ENCODE measurements at places on chromosomes 3 and 15.
A peak's percentile ranks its signal among the peaks of the same experiment; 100 is the strongest.

DNA sequence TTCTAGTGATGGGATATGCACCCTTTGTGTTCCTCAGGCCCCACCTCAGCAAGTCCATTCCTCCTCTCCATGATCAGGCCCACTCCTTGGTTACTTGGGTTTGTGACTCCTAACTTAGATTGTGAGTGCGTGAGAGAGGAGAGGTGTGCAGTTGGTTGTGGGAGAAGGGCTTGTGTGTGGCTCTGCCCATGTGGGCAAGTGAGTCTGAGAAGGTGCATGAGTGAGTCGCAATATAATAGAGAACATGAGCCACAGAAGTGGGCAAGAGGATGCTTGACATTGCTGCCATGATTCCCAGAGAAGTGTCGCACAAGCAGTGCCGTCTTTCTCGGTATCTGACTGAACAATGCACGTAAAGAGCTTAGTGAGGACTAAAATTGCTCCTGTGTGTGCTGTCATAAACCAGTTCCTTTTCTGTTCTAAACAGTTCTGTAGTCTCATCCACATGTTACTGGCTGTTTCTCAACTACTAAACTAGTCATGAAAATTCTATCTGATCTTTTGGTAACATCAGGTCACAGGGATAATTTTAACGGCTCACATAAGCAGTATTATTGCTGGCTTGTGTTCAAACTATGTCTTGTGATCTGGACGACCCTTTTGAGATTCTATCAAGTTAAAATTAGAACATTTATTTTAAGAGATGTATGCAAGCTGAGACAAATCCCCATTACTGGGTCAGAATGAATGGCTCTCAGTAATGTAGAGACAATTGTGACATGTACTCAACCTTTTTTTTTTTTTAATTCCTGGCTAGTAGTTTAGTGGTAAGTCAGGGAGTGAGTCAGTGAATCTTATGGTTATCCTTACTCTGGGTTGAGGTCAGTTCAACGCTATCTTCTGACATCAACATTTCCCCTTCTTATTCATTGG, 25.6 kb downstream of the GYG1 start:
- DNase-seq = peak; percentile 3

GRCh38 chr3:57256844-57257243, 29.3 kb downstream of the APPL1 start:
- DNase-seq = no peak

DNA sequence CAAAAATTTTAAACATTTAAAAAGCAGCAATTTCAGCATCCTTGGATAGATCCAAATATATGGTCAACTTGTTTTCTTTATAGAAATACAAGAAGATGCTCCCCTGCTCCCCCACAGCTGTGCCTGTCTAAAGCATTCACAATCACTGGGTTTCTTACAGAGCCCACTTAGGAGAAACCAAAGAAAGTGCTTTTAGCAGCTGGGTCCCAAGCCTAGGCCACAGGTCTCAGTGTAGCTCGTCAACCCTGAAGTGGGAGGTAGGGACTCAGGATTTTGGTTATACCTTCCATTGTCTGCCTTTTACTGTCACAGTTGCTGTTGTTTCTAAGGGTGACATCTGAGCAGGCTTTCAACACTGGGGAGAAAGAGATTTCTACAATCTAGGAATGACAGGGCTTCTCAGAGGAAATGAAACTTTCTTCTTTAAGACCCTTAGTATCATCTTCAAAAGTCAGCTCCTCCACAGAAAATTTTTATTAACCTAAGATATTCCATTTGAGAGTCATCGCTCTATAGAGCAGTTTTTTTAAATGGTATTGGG, 199.3 kb upstream of the CMC1 start:
- DNase-seq = no peak

DNA sequence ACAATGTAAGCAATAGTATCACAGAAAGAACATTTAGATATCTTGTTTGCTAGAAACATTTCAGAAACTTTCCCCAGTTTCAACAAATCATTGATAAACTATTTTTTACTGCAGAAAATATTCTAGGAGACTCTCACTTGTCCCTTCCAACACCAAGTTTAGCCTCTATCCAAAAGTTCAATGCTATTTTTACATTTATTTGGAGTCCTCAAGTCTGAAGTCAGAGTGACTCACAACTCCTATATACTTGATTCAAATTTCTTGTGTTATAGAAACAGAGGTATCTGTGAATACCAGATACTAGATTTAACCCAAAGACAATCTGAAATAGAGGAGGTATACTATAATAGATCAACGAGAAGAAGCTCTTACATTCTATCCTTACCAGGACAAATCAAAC, 49.6 kb downstream of the RFX7 start:
- no peak for DNase-seq

DNA sequence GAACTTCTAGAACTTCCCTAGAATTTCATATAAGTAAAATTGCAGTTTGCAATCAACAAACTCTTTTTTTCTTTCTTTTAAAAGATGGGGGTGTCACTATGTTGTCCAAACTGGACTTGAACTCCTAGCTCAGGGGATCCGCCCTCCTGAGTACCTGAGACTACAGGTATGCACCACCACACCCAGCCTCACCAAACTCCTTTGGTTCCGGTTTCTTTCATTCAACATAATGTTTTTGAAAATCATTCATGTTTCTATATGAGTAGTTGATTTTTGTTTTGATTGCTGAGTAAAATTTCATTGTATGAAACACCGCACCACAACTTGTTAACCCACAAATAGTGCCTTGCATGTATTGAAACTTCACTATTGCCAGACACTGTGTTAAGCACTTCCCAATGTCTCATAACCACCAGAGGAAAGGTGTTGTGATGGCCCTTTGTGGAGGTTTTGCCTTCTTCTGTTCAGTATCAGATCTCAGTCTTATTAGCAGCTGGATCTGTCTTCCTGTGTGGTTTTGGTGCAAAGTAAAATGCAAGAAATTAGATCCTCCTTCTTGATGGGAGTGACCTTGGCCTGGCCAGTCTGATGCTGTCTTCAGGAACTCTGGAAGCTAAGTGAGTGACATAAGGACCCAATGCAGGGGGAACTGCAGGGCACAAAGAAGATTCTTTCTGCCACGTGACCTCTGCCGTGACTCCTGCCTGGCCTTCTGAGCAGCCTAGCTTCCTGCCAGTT, 78.8 kb upstream of the UBE2E1 start:
- peak; percentile 33 for DNase-seq

DNA sequence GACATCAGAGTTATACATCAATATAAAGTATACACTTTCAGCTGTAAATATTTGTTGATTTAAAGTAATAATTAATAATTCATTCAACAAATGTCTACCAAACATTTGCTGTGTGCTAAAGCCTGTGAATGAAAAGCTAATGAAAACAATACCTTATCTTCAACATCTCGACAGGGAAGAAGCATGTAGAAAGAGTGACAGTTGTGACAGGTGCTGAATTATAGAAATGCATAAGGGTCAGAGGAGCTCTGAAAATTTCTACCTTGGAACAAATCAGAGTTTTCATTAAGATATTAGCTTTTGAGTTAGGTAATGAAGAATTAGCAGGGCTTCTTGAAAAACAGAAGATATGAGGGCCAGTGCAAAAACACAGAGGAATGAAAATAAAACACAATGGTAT, 739.2 kb downstream of the VGLL3 start:
- no peak for DNase-seq

DNA sequence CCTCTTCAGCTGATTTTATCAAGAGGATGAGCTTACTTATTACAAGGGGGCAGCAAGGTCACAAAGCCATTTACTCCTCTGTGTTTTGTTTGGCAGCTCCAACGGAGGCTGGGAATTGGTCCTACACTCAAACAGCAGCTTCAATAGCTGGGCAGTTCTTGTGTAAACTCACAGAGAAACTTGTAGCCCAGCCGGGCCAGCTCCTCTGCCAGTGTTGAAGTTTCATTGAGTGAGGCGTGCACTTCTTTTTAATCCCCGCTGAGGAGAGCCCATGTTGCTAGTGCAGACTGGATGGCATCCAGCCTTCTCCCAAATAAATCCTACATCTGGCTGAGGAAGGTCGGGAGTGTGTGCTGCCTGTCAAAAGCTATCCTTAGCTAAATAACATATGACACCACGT, 59.5 kb downstream of the BFSP2 start:
- DNase-seq = no peak

- no peak for DNase-seq
Observed at GRCh38 chr3:132161608-132162007, 126.8 kb upstream of the CPNE4 start.

DNA sequence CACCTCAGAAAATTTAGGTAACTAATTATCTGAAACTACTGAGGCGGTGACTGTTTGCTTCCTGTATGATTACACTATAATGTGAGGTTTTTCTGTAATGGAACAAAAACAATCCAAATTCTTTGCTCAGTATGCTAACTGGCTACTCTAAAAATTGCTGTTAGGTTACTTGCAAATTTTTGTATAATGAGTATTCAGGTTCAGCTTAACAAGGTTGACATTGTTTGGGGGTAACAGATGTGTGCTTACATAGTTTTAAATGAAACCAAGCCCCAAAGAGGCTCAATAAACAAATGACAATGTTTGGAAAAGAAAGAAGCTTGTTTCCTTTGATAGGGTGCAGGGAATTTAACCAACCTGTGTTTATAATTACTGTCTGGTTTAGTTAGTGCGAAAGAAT, 414.5 kb upstream of the MDFIC2 start:
- DNase-seq = no peak

- no peak for DNase-seq
Observed at GRCh38 chr15:79371591-79371990, 60.5 kb upstream of the MINAR1 start.

- DNase-seq = peak; percentile 69
Observed at GRCh38 chr3:46242120-46242519, at the start of gene CCR3. TSS of gene CCR3 (plus strand) at chr3:46242460. CDS start at chr3:46265159, 22,699 bp downstream.

DNA sequence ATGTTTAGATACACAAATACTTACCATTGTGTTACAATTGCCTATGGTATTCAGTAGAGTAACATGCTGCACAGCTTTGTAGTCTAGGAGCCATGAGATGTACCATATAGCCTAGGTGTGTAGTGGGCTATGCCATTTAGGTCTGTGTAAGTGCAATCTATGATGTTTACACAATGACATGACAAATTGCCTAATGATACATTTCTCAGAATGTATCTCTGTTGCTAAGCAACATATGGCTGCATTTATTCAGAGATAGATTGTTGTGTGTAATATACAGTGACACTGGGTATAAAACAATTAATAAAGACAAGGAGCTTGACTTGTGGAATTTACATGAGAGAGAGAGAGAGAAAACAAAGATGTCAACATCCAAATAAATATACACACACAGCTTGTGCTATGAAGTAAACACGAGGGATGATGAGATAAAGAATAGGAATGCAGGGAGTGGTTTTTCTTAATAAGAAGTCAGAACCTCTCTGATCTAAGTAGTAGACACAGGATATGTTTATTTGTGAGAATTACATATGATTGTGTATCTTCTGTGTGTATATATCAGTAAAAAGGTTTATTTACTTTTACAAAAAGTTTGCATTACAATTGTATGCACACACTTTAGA, 110.0 kb downstream of the KCNAB1 start:
- no peak for DNase-seq

- DNase-seq = no peak
Observed at GRCh38 chr3:59072681-59073080, 22.9 kb upstream of the CFAP20DC start.

DNA sequence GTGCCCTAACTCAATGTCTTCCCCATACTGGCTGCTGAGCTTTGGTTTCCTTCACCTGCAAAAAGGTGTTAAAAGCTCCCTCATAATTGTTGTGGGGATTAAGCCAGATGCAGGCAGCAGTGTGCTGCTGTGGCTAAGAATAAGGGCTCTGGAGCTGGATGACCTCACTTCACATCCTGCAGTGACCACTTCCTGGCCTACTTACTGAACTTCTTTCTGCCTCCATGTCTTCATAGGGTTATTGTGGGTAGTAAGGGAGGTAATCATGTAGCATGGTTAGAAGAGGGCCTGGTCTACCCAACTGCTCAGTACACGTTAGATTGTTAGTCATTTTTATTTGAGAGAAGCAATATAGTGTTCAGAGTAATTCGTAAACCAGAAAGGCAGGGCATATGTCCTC, 18.4 kb downstream of the GYG1 start:
- no peak for DNase-seq

DNA sequence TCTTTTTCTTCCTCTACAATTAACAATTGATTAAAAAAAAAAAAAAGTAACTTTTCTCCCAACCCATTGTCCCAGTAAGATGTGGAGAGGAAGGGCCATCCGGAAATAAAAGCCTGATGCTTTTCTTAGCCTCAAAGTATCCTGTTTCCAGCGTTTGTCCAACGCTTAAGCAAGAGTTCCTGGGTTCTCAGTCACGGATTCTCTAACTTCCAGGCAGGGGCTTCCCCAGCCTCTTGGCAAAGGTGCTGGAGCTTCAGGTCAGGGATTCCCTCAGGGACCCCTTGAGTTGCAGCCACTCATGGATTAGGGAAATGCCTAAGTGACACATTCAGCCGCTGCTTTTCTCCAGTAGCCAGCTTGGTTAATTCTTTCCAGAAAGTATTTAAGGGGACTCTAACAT, 22.3 kb upstream of the C2CD4B start:
- no peak for DNase-seq

GRCh38 chr3:62161371-62161770, 212.0 kb downstream of the FEZF2 start:
- no peak for DNase-seq

DNA sequence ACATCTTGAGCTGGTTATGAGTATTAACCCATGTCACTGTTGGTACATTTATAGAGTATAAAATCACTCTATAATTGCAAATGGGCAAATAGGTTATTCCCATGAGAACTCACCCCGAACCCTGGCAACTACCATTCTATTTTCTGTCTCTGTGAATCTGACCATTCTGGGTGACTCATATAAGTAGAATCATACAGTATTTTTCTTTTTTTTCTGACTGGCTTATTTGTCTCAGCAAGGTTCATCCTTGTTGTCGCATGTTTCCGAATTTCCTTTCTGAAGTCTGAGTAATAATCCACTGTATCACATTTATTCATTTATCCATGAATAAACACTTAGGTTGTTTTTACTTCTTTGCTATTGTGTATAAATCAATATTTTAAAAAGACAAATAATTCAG, 59.9 kb upstream of the CHRM5 start:
- no peak for DNase-seq

DNA sequence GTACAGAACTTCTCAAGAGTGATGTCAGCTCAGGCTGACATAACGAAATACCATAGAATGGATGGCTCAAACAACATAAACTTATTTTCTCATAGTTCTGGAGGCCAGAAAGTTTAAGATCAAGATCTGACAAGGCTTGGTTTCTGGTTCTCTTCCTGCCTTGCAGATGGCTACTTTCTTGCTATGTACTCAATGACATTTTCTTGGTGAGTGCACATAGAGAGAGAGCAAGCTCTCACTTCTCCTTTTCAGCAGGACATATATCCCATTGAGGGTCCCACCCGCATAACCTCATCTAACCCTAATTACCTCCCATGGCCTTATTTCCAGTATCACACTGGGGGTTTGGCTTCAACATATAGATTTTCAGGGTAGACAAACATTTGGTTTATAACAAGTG, 1072.1 kb downstream of the PLOD2 start:
- DNase-seq = no peak

DNA sequence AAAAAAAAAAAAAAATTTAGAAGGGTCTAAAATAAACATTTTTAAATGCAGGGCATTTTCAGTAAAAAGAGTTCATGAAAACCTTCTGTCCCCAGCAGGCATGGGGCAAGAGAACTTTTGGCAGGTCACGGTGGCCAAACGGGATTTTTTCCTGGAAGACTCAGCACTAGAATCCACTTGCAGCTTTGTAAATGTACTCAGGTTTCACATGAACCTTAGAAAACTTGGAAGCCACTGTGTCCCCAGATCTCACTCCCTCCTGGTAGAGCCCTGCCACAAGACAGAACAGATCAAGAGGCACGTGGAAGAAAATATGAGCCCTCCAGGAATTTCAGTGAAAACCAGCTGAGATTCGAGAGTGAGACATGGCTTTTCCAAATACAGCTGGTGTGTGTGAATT, 2.1 kb upstream of the GNB5 start:
- DNase-seq = no peak

- peak; percentile 28 for DNase-seq
Observed at GRCh38 chr3:71579935-71580406, 3.6 kb downstream of the FOXP1 start.

All from inflammatory macrophage treated with lipopolysaccharide for 4 hours (primary cell).